Mesenteric fat pad (tissue), 1 donor: ENCODE measurements at places on chromosomes 13 and 19. TPM values are rescaled to one million over a fixed set of nuclear protein-coding genes. Genes with fewer than 3 reads are reported as not detected.

DNA sequence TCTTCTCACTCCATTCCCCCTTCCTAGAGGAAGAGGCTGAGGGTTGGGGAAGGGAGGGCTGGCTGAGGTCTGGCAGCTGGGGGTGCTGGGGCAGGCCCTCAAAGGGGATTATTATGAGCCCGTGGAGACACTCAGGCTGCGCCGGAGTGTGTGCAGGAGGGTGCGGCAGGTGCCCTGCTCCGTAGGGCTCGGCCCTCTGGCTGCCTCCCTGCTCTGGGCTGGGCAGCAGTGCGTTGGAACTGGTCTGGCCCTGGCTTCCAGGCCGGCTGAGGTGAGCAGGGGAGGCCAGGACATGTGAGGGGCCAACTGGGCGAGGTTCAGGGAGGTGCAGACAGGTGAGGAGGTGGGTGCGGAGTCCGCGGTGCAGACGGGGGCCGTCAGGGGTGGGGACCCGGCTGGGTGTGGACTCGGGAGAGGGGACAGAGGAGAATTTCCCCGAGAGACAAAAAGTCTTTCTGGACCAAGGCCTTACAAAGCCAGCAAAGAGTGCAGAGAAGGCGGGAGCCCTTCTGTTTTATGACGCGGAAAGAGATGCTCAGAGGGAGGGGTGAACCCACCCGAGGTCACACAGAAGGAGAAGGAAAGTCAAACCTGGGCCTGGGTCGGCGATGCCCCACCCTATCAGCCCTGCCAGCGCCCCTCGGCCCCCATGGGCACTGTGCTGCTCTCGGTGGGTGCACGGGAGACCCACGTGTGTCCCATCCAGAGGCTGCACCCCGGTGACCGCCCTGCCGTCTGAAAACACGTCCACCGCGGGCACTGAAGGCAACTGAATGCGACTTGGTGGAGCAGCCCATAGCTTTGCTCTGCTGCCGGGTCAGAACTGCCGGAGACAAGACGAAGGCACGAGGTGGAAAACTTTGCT, 31.0 kb downstream of the PIP5K1C start:
- DNase-seq = no peak

GRCh38 chr19:11814700-11815035, 595 bp downstream of the ZNF440 start:
- DNase-seq = no peak

GRCh38 chr19:29467824-29468401, 57.9 kb upstream of the VSTM2B start:
- no peak for DNase-seq

The ZNF878 gene
- total RNA-seq = not detected

The CYP2B6 gene
- total RNA-seq = not detected

The ZNF429 gene
- 7.0 TPM for total RNA-seq

The FFAR1 gene
- not detected for total RNA-seq

The SCEL gene
- 0.13 TPM for total RNA-seq
